ENCODE measurements at places on chromosomes 5 and 9.

GRCh38 chr9:108333530-108333983 is 522.2 kb downstream of the ACTL7B start:
- no peak for DNase-seq

GRCh38 chr5:181189962-181190710 is 14.9 kb downstream of the TRIM7 start:
- no peak for DNase-seq

DNA sequence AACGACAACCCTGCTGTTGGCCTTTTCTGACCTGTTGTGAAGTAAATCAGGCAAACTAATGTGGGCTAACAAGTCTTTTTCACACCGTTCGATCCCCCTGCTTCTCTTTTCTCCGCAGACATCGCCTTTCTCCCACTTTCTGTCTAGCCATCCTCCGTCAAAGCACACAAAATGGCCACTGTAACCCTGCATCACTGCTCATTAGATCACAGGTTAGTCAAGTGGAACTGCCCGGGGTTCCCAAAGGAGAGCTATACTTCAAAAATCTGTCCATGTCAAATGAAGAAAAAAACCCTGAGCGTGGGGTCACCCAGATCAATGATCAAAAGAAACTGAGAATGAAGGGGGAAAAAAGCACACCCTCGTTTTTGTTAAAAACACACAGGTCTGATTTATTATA is 212.1 kb downstream of the ARL15 start:
- DNase-seq = no peak

GRCh38 chr5:78964889-78965288 is 20.2 kb downstream of the ARSB start:
- no peak for DNase-seq

GRCh38 chr5:160169326-160169725 is 50.1 kb upstream of the PWWP2A start:
- DNase-seq = no peak

- no peak for DNase-seq
Observed at GRCh38 chr9:93048566-93049448, 9.7 kb upstream of the SUSD3 start.

- DNase-seq = no peak
Observed at GRCh38 chr5:125536095-125536494, 789.7 kb upstream of the ZNF608 start.

- no peak for DNase-seq
Observed at GRCh38 chr5:150120617-150121447, 34.5 kb upstream of the CSF1R start.

DNA sequence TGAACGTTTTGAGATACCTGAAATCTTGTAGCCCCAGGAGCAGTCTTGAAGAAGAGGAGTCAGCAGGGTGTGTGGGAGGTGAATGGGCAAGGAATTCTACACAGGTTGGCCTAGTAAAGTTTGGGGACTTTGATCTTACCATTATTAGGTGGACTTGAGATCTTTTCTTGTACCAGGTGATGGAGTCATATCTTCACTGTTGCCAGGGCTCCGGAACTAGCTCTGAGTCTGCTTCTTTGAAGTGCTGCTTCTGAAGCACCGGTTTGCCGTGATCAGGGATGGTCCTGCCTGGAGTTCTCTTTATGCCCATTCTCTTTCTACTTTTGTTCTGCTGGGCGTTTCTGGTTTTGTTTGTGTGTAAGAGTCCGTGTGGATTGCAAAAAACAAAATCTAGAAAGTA is 27.4 kb downstream of the RCL1 start:
- no peak for DNase-seq

DNA sequence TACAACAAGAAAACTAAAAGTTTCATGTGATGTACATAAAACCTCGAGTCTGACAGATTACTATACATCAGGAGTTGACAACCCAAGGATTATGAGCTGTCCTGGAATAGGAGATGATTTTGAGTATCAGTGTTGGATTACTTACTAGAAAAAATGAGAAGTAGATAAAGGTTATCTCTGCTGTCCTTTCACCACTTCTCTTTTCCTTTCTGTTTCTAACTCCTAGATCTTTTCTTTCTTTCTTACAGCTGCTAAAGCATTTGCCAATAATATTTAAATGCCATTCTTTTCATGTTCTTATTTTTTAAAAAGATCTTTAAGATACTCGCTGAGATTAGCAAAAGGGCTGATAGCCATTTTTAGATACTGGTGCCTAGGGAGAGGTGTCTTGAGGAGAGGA is 14.8 kb downstream of the RBM27 start:
- DNase-seq = no peak

DNA sequence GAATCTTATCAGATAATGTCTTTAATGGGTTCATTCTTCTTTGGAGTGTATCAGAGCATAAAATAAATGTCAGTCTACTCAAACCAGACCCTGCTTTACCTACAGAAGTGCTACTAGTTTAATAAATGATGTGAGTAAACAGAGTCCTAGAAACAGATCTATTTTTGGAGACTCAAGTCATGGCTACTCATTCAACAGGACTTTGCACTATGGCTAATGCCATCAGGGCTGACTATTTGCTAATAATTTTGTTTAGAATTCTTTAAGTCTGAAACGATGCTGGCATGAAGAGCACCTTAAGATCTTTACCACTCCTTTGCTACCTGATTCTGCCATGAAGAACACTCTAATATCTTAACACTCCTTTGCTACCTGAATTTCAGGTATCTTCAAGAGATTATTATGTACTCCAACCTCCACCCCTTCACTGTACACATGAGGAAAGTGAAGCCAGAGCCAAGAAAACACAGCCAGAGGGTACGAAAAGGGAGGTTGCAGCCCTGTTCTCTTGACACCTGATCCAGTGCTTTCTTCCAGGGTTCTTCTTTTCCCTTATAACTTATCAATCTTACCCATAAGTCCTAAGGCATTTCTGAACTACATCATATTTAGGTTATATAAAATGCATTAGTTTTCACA is 62.4 kb downstream of the ZNF608 start:
- DNase-seq = no peak

DNA sequence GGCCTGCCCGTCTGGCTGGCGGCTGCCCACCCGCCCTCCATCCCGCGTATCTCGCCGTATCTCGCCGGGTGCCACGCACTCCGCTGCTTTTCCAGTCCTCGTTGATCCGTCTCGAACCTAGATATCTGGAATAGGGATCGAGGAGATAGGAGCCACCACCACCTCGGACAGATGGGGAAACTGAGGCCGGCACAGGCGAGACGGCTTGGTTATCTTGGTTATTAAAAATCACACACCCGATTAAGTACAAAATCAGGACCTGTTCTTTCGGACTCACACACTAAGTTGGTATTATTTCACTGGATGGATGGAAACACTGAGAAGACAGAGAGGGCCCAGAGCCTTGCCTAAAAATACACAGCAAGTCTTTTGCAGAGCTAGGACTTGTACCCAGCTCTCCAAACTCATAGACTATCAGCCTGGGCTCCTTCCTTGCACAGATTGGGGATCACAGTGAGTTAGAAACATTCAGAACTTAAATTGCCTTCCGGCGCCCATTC is 678 bp downstream of the SLC26A2 start:
- no peak for DNase-seq

GRCh38 chr5:57302164-57302563 is 128.3 kb downstream of the GPBP1 start:
- DNase-seq = no peak
